Activated CD4-positive, alpha-beta T cell treated with anti-CD3 and anti-CD28 coated beads for 4 hours (primary cell): ENCODE measurements at places on chromosomes 5 and 9.

- peak; percentile 2 for DNase-seq
These were observed 59.7 kb upstream of the TRPC7 start for GRCh38 chr5:136424835-136425584.

DNA sequence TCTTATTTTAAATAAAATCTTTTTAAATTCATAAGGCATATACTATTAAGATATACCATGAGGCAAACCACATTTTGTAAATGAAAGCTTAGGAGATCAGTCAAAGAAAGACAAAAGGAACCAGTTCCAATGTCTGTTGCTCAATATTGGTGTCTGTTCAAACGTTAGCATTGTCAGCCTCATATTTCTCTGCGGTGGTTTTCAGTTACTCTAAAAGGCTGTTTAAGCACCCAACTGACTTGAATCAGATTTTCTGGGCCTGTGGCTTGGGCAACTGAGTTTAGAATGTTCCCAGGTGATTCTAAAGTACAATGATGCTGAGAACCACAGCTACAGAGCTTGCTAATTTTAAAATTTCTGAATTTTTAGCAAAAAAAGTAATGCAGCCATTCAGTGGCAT lies 166.3 kb upstream of the KIF2A start:
- no peak for DNase-seq

DNA sequence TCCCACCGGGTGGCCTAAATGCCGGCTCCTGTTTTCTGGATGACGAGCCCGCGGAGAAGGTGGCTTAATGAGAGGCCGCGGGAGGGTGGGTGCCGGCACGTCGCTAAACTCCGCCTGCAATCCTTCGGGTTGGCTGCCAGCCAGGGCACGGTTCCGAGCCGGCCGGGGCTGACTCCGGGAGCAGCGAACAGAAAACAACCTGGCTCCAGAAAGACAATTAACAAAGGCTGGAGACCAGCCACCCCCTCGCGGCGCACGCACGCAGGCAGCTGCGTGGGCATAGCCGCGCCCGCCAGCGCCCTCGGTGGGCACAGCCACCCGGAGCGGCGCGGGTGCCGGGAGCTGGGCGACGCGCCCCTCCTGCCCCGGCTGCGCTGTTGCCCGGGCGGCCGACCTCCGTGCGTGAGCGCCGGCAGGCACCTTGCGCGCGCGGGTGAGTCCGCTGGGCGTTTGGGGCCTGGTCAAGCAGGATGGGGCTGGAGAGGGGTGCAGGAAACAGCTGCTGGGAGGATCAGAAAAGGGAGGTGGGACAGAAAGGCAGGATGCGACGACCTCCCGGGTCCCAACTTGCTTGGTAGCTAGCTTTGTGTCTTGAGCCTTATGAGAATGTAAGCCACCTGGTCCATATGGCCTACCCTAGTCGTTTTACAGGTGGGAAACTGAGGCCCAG lies at the start of gene ARHGEF37:
ARHGEF37 (plus strand) TSS at position 307 of the 670 bp plus-strand sequence. CDS start 16,272 bp downstream, outside the sequence.
- DNase-seq, result peak; percentile 27

DNA sequence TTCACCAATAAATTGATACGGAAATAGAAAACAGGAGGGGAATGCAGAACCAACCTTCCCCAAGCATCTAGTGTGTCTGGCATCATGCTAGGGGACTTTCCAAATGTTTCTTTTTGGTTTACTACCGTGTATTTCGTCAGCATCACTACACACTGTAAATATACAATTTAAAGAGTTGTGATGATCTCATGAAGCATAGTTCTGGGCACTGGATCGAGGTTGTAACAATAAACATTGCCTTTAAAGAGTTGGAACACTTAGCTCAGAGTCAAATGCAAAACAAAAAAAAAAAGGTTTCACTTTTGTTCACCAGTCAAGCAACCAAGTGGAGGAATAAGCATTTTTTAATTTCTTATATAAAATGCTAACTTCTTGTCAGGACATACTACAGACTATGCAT lies 2.9 kb upstream of the SCAI start:
- DNase-seq, result no peak

GRCh38 chr9:78778861-78779374 lies 482.0 kb downstream of the PSAT1 start:
- no peak for DNase-seq

DNA sequence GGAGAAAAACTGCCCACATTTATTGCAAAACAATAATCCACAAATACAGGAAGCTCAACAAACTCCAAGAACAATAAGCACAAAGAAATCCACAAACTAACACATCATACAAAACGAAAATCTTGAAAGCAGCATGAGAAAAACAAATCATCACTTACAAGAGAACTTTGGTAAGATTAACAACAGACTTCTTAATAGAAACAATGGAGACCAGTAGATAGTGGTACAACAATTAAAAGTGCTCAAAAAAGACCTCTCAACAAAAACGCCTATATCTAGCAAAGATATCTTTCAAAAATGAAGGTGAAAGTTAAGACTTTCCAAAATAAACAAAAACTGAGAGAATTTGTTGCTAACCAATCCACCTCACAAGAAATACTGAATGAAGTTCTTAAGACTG lies 38.4 kb downstream of the CDKL3 start:
- no peak for DNase-seq

DNA sequence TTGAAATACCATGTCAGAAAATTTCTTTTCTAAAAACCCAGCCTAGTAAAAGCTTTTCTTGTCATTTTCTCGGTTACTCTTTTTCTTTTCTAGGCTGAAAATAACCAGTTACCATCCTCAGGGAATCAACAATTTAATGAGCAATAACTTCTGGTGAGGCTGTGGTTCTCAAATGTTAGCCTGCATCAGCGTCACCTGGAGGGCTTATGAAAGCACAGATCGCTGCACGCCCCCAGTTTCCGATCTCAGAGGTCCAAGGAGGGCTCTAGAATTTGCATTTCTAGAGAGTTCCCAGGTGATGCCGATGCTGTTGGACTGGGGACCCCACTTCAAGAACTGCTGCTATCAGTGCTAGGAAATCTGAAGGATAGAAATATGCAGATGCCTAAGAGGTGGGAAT lies 28.9 kb upstream of the TLE1 start:
- no peak for DNase-seq

- DNase-seq, result no peak
These were observed 39.1 kb downstream of the ANGPTL2 start for GRCh38 chr9:127083138-127083980.

DNA sequence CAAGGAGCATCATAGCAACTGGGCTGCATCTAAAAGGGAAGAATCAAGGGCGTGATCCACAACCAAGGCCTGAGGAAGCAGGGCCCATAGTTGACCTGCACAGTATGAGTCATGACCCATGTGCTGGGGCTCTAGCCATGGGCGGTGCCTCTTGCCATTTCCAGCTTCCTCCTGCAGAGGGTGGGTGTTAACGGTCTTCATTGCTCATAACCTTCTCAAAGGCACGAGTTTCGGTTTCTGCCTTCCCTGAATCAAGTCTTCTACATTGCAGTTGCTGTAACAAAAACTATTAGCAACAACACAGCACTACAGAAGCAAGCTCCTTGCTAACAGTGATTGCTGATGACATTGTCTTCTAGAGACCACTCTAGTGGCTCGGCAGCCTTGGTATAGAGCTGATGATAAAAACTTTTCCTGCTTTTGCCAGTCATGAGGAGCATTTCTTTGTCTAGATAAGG lies 66.9 kb downstream of the CTSL start:
- peak; percentile 39 for DNase-seq

DNA sequence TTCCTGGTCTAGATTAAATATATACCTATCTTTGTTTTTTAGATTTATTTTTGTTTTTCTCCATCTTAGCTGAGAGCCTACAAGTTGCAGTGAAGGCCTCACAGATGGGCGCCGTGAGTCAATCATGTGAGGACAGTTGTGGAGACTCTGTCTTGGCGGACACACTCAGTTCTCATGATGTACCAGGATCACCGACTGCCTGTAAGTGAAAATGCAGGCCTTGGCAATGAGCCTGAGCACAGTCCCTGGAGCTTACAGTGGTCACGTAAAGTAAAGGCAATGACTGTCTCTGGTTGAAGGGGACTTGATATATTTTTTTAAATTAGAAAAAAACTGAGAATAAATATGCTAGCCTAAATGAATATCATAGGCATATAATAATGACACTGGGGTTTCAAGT lies 271.9 kb downstream of the ARHGEF28 start:
- no peak for DNase-seq

DNA sequence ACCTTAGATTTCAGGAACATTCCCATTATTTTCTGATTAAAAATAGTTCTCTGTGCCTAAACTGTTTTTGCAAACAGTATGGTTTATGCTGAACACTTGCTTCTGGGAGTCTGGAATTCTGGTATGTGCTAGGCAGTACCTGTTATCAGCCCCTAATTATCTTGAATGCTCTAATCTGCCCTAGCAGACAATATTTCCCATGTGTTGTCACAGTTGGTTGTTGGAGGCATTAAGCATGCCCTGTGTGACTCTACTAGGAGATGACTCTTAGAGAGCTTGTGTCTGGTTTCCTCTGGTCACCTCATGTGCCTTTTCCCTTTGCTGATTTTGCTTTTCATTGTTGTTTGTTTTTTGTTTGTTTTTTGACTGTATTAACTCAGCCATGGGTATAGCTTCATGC lies 36.6 kb downstream of the UHRF2 start:
- no peak for DNase-seq

GRCh38 chr9:18235181-18235908 lies 238.6 kb upstream of the ADAMTSL1 start:
- DNase-seq, result no peak

GRCh38 chr5:1161833-1162229 lies 39.6 kb upstream of the SLC6A19 start:
- no peak for DNase-seq

DNA sequence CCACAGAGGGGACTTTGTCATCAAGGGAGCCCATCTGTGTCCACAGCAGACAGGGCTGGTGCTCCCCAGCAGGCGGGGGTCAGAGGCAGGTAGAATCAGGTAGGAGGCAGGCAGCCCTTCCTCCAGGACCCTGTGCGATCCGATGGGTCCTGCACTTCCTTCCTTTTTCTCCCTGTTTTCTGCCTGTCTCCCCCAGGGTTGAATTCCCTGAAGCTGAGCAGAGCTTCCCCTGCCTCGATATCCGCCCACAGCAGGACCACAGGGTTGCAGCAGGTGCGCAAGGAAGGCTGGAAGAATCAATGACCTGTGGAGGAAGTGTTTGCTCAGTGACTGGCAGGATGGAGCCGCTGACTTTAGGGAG lies 69.2 kb downstream of the MRPL36 start:
- DNase-seq, result no peak

DNA sequence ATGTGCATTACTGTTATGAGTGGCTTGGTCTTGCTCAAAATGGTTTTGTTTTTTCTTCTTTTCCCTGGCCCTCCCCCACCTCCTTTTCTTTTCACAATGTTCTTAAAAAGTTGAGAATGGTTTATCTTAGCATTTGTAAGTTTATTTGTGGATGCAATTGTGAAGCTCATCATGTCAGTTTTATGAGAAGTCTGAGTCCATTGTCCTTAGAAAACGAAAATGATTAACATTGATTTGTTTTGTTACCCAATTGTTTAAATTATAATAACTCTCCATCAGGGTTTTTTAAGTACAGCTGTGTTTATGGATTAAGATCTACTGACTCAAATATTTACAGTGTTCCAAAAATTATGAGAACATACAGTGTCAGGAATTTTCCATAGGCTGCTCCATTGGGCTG lies 511.3 kb upstream of the PAPPA start:
- no peak for DNase-seq

GRCh38 chr9:126125992-126126409 lies 200.6 kb upstream of the MVB12B start:
- DNase-seq, result no peak

DNA sequence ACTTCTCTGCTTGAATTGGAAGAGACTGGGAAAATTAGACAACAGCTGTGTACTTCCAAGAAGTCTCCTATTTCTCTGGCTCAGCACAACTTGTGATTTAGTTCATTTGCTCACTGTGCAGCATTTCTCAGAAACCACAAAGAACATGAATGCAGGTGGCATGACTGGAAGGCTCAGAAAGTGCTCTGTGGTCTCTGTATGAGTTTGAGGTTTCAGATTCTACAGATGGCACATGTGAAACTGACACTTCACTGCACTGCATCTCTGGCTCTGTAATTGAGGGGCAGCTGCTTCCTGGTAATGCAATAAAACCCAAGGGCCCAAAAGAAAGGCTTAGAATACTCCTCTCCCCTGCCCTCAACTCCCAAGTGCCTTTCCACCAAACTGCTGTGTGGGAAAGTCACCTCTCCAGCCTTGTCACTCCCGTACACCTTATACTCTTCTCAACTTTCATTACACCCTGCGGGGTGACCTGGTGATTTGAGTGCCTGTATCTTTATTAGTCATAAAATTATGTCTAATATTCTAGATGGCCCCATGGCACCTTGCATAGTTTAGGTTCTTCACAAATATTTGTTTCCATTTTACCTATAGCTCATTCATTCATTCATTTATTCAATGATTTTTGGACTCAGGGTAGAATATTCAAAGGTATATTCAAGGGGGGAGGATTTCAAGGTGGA lies 82.5 kb downstream of the ESM1 start:
- DNase-seq, result no peak

- DNase-seq, result no peak
These were observed 23.2 kb downstream of the GAPVD1 start for GRCh38 chr9:125284855-125285254.

DNA sequence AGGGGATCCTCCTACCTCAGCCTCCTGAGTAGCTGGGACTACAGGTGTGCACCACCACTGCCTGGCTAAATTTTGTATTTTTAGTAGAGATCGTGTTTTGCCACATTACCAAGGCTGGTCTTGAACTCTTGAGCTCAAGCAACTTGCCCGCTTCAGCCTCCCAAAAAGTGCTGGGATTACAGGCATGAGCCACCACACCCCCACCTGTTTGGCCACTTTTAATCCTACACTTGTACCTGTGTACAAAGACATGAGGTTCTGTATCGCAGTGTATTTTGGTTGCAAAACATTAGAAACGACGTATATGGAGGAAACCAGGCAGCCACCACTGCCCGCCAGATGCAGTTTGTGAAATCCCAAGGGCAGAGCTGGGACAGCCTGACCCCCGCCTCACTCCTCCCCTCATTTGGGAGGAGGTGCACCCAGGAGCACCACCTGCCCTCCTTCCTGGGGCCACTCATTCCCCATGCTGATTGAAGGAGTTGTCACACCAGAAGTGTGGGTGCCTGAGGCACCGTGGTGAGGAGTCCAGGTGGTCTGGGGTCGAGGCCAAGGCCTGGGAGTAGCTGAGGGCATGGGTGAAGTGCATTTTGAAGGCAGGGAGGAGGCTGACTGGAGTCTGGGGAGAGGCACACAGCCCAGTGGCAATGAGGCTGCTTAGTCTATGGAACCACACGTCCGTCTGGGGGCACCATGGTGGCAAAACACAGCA lies 39.3 kb upstream of the OLFM1 start:
- DNase-seq, result no peak

GRCh38 chr5:121319292-121319691 lies 532.4 kb upstream of the FTMT start:
- no peak for DNase-seq

DNA sequence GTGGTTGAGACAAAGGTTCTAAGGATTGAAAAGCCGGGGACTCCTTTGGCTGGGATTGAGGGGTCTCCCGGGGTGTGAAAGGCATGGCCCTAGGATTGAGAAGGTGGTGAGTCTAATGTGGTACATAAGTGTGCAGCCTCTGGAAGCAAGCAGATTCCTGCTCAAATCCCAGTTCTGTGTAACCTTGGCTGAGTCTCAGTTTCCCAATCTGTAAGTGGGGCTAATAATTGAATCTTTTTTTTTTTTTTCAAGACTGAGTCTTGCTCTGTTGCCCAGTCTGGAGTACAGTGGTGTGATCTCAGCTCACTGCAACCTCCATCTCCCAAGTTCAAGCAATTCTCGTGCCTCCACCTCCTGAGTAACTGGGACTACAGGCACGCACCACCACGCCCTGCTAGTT lies 5.9 kb downstream of the SH2D3C start:
- no peak for DNase-seq
